ENCODE measurements at places on chromosomes 1 and 21.

DNA sequence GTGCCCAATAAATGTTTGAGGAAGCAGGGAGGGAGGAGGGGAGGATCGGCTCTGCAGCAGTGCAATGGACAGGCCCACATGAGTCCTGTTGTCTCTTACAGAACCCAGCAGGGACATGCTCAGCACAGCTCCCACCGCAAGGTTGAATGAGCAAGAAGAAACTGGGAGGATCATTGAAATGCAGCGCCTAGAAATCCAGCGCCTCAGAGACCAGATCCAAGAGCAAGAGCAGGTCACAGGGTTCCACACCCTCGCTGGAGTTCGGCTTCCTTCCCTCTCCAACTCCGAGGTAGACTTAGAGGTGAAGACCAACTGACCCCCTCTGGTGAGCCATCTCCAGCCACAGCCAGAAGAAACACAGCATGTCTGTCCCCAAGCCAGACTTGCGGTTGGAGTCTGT is 15.9 kb upstream of the TMEM125 start:
- no peak for DNase-seq

GRCh38 chr21:45493401-45494001 is 48.7 kb downstream of the SLC19A1 start:
- no peak for DNase-seq

- DNase-seq = no peak
Measured at GRCh38 chr21:26965907-26966581, 844 bp downstream of the ADAMTS5 start.

DNA sequence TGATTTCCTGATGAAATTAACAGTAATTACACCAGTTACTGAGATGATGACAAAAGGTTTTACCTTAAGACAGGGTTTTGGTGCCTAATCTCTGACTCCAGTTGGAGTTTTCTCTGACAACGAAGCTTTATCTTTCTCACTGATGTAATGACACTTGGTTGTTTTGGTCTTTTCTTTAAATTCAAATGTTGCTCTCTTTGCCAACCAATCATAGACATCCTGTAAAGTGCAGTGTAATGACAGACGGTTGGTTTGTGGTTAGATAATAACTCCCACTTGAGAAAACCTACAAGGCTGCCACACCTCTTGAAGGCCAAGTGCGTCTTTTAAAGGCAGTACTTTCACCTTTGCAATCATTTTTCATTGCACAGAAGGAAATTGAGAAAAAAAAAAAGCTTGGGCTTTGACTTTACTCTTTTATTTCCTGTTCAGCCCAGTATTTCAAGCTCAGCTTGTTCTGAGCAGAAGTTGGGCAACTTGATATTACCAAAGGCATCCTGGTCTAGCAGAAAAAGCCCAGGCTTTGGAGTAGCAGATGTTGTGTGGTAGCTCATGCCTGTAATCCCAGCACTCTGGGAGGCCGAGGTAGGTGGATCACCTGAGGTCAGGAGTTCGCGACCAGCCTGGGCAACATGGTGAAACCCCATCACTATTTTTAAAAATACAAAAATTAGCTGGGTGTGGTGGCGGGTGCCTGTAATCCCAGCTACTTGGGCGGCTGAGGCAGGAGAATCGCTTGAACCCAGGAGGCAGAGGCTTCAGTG is 14.9 kb downstream of the PDIK1L start:
- no peak for DNase-seq

GRCh38 chr1:233343262-233343661 is 15.7 kb downstream of the MAP3K21 start:
- no peak for DNase-seq

DNA sequence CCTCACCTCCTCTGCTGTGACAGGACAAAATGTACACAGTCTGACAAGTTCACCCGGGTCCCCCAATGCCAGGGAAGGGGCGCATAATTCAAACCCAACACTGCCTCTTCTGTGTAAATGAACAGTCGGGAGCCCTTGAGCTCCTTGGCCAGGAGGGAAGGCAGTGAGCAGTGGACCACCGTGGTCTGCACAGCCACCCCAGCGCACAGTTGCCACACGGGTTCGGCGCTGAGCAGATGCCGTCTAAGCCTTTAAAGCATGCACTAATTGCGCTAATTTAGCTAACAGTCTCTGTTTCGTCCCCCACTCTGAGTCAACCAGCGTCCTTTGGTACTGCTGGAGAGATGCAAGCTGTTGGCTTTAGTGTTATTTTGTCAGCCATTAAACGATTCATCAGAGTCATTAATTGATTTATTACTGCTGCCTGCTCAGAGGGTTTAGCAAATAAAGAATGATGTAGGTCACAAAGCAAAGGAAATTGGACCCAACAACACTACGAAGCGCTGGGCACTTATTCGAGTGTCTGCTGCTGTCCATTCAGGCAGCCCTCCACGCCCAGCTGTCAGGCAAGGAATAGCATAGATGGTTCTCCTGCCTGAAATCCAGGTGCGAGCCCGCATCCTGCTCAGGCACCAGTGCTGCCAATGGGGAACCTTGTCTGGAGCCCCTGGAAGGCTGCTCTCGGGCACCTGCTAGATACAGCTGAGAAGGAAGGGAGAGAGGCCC is 91.5 kb downstream of the MRPL37 start:
- no peak for DNase-seq

DNA sequence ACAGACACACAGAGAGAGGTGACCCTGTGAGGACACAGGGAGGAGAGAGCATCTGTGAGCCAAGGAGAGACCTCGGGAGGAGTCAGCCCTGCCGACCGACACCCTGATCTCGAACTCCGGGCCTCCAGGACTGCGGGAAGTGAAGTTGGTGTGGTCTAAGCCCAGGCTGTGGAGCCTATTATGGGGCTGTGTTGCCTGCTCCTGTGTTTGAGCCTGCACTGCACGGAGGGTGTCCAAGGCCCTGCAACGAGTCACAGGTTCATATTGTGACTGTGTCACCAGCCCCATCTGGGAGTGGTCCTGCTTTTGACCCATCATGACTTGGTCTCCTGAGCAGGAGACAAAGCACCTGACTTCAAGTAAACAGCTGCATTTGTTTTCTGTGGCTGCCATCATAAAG is 186.0 kb upstream of the AJAP1 start:
- DNase-seq = no peak

DNA sequence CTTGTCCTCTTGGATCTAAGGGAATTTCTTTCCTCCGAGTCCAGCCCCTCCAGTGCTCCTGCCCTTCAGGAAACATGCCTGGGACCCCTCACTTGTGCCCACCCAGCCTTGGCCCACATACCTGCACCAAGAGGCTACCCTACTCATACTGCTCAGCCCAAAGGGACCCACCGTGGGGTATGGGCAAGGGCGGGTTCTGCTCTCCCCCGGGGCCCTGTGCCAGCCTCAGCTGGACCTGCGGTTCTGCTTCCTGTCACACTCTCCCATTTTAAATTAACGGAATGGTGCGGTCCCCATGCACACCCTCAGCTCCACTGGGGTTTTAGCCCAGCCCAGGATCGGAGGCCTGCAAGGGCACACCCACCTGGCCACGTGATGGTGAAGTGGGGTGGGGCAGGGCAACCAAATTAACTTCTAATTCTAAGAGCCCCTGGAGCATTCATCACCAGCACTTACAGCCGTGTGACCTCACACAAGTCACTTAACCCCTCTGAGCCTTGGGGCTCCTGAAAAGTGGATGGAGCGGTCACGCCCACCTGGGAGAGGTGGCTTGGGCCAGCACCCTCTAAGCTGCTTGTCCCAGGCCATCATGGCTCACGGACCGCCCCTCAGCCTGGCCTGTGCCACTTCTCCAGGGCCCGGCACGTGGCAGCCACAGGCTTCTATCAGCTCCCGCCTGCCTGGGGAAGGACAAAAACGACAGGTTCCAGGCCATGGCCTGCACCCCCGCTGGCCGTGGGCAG is 28.3 kb downstream of the TP73 start:
- DNase-seq = no peak

DNA sequence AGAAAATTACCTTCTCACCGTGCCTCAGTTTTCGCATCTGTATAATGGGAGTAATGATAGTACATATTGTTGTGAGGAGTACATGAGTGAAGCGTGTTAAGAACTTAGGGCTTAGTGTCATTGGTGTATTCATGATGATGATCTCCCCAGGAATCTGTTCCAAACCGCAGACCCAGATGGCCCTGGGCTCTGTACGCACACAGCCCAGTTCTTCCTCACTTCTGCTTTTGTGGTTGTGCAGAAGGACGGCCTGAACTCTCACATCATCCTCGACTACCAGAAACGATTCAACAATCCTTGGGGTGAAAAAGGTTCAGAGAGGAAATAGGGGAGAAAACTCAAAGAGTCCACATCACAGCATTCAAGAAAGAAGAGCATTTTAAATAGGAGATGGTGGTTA is 323.0 kb downstream of the CAMTA1 start:
- no peak for DNase-seq

GRCh38 chr1:17643861-17644703 is 104.6 kb downstream of the ARHGEF10L start:
- no peak for DNase-seq

DNA sequence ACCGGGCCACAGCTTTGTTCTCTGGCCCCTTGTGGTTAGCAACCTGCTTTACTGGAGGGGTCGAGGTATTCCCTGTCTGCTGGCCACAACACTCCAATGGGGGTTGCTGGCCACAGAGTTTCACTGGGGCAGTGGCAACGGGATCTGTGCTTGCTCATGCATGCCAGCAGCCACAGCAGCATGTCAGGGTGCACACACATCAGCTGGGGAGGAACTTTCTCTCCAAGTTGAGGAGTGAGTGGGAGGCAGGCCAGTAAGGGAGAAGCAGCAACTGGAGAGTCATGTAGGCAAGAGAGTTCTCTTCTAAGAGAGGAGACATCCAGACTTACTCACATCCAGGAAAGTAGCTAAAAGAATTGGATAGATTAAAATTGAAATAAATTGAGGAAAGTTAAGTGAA is 38.0 kb downstream of the SAMD13 start:
- no peak for DNase-seq

GRCh38 chr1:165697491-165697880 is 876 bp downstream of the ALDH9A1 start:
- no peak for DNase-seq

- no peak for DNase-seq
Measured at GRCh38 chr1:228139406-228139930, 611 bp upstream of the GUK1 start.

GRCh38 chr1:2386636-2387611 is 4.4 kb downstream of the MORN1 start:
- DNase-seq = no peak

DNA sequence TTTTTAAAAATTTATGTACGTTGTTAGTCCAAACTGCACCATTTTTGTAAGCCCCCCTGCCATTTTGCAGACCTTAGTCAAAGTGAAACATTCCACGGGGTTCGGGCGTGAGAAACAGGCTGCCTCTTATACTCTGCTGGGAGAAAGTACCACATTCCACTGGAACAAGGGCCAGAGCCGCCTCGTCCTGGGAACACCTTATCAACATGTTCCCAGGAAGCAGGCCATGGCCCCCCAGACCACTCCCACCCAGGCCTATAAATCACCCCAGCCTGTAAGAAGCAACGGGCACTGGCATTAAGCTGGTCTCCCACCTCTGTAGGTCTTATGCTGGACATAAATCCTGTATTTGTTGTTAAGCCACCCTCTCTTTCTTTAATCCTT is 854 bp upstream of the ZRANB2 start:
- DNase-seq = no peak

GRCh38 chr1:12183095-12183794 is 16.5 kb downstream of the TNFRSF1B start:
- no peak for DNase-seq

DNA sequence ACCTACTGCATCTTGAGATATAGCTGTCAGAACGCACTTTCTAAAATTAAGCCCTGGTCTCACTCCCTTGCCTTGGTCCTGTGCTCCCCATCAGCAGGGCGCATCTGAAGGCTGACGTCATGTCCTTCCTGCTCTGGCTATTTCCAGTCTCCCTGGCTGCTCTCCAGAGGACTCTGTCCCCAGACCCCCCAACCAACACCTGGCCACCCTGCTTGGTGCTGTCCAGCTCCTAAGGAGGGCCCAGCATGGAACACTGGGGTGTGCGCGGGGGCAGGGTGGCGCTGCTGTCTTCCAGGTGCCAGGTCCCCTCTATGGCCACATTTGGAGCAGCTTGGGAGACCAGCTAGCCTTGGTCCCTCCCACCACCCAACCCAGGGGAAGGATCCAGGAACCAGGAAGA is 8.3 kb downstream of the TNNT2 start:
- DNase-seq = no peak

- DNase-seq = no peak
Measured at GRCh38 chr1:6100861-6101783, 55.4 kb downstream of the KCNAB2 start.

DNA sequence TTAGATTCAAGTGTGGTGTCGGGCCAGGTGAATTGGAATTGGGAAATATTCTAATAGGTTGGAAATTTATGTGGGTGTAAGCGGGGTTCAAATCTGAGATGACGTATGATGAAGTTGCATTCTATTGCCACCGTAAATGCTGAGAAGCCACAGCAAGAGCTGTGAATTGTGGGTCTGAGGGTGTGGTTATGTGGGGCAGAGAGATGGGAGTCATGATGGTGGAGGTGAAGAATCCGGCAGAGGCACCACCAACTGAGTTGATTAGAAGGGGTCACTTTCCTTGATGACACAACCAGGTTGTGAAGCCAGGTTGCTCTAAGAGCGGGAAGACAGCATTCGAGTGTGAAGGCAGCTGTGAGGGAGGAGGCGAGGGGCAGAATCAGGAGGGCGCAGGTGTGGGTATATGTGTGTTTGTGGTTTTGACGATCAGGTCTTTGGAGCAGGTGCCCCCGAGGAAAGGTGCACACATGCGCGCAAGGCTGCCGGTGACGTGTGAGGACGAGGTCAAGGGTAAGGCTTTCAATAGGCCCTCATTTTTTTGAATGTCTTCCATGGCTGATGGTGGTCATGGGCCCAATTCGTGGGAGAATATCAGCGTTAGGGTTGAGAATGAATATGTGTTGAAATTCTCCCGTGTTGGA is 18.7 kb downstream of the LRRC3 start:
- no peak for DNase-seq

DNA sequence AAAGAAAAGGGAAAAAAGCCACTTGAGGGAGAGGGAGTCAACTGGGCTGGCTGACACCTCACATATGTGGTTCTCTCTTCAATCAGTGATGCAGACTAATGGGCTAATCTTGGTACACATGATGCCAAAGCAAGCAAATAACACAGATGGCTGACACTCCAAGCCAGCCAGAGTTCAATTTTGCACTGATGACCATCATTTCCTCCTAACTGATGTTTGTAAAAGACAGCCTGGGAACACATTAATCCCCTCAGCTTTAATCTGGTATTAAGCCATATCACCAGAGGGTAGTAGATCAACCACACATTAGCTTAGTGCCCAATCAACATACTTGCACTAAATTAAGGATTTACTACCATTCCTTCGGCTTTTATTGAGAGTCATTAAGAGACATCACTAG is 2.8 kb downstream of the VPS72 start:
- DNase-seq = no peak
